CD4-positive, alpha-beta T cell treated with Interleukin-12 subunit alpha and Interleukin-12 subunit beta, for 1 hour (primary cell): ENCODE measurements at places on chromosomes 1 and 21.

DNA sequence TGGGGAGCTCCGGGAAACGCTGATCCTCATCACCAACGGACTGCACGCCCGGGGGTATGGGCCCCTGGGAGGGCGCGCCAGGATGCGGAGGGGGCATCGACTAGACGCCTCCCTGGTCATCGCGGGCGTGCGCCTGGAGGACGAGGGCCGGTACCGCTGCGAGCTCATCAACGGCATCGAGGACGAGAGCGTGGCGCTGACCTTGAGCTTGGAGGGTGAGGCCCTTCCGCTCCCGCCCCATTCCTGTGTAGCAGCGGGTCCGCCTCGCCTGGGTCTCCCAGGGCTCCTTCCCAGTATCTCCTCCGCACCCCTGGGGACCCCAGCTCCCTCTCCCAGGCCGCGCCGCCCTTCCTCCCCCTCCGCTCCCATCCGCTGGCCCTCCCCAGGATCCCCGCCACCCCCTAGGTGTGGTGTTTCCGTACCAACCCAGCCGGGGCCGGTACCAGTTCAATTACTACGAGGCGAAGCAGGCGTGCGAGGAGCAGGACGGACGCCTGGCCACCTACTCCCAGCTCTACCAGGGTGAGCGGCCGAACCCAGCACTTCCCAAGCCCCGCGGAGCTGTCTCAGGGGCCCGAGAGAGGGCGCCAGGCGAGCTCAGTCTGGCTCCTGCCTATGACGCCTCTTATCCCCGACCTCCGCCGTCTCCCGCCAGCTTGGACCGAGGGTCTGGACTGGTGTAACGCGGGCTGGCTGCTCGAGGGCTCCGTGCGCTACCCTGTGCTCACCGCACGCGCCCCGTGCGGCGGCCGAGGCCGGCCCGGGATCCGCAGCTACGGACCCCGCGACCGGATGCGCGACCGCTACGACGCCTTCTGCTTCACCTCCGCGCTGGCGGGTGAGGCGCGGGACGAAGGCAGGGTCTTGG, 5.0 kb downstream of the HAPLN2 start:
- peak; percentile 31 for DNase-seq

- no peak for DNase-seq
These were observed 31.2 kb downstream of the VANGL2 start for GRCh38 chr1:160431571-160431970.

- no peak for DNase-seq
These were observed 238.1 kb upstream of the VAMP3 start for GRCh38 chr1:7533006-7533405.

DNA sequence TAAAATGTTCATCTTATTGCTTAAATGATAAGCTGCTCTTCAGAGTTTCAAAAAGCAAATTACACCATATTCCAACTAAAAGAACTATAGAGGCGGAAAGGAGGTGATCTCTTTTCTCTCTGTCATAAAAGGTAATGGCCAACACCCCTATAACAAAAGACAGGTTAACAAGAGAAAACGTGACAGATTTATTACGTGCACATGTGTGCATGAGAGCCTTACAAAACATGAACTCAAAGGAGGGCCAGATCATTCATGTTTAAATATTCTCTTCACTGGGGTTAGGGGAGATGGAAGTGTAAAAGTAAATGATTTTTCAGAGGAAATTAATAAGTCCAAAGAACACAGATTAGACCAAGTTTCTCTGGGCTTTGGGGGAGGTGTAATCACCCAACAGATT, 26.5 kb upstream of the FMO2 start:
- no peak for DNase-seq

DNA sequence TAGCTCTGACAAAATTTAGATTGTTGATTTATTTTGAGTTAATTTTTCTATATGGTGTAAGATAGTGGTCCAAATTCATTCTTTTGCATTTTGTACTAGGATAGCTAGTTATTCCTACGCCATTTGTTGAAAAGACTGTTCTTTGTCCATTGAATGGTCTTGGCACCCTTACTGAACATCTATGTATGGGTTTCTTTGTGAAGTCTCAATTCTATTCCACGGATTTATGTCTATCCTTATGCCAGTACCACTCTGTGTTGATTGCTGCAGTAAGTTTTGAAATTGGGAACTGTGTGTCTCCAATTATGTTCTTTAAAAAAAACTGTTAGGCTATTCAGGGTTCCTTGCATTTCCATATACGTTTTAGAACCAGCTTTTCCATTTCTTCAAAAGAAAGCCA, 145.7 kb downstream of the ZNF644 start:
- DNase-seq = no peak

DNA sequence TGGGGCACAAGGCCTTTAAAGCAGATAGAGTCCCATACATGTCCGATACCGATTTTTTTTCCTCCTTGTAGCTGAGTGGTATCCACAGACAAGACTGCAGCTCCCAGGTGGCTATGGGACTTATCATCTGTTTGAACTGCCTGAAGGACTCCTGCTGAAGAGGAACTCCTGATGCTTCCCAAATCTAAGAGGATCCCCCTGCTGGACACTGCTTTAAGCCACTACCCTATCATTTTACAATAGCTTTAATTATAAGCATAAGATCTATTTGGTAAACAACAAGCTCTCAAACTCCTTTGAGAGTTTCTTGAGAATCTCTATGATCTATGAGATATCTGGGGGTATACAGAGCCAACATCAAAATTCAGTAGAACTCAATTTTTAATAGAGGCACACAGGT, 11.7 kb downstream of the NDC1 start:
- no peak for DNase-seq

GRCh38 chr1:21621761-21622436, 47.3 kb downstream of the RAP1GAP start:
- no peak for DNase-seq

GRCh38 chr1:160879056-160879455, 5.9 kb downstream of the ITLN1 start:
- peak; percentile 35 for DNase-seq

DNA sequence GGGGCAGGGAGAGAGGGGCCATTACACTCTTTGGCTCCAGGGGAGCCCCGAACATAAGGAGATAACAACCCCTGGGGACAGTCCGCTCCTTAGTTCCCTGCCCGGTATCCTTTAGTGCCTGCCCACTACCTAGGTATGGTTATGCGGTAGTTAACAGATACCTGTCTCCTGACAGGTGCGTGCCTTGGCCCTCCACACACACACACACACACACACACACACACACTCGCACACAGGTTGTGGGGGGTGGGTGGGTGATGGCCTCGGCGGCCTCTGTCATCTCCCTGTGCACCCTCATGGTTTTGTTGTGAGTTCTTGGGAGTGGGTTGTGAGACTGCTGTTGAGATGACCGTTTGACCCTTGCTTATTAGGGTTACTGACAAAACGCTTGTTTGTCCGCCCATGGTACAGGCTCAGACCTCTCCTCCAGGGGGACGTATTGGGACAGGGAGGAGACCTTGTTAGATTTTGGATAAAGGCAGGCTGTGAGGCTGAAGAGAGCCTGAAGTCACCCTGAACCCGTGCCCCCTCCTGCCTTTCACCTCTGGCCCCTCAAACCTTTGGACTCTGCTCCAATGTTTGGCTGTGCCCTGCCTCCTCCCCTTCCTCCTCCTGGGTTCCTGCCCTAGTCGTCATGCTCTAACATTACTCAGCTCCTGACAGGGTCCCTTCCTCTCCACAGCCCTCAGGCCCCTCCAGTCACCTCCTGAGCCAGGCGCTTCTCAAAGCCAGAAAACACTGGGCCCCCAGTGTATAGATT, 979 bp downstream of the RASSF5 start:
- DNase-seq = no peak

GRCh38 chr1:4531842-4532241, 122.6 kb upstream of the AJAP1 start:
- no peak for DNase-seq

GRCh38 chr1:181936269-181936668, 125.2 kb downstream of the ZNF648 start:
- no peak for DNase-seq

DNA sequence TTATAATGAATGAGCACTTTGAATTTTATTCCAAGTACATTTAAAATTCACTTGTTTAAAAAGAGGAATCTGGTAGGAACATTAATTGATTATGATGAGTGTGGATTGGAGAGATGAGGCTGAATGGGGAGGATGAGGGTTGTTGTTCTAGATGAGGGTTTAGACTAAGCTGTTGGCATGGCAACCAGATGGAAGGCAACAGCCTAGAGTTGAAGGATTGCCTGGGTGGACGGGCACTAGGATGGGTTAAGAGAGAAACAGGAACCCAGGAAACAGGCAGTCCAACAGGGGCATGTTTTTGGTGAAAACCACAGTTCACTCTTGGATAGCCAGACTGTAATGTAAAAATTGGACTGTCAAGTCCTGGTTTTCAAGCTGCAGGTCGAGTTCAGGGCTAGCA, 125.5 kb downstream of the CHRM3 start:
- no peak for DNase-seq

GRCh38 chr1:157399984-157400382, 152.3 kb downstream of the FCRL5 start:
- DNase-seq = no peak

GRCh38 chr1:68276448-68276847, 44.1 kb upstream of the WLS start:
- no peak for DNase-seq

- DNase-seq = no peak
These were observed 53.8 kb downstream of the PRDM2 start for GRCh38 chr1:13753636-13754402.

- no peak for DNase-seq
These were observed 503 bp upstream of the PIGM start for GRCh38 chr1:160032165-160032820.

DNA sequence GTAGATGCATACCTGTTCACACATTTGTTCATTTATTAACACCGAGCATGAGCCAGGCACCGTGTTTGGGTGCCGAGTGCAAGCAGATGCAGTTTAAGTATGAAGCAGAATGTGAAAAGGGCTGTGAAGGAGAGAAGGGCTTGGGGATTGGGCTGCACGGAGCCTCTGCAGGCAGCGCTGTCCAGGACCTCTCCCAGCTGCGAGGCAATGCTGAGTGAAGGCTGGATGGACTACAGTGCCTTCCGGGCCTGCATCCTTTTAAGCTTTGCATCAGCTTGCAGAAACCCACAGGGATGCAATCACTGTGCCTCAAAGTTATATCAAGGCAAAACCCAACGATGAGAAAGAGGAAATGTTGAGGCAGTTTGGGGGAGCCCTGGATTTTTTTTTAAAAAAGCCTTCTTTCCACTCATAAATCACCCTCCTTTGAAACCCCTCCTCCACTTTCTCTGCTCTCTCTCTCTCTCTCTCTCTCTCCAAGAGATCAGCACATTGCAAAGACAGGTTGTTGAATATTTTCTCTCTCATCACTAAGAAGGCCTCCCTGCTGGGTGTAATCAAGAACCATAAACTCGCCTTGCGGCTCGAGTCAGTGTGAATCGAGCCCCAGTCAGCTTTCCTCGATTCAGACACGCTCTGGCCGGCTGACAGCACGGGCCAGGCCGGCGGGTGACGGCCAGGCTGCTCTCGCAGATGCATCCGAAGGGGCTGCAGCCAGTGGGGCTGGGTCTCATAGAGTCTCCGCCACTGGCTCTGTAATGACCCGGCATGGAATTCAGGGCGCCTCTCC, 89.2 kb upstream of the POU3F1 start:
- no peak for DNase-seq

GRCh38 chr1:166692346-166692745, 146.9 kb upstream of the POGK start:
- DNase-seq = no peak

GRCh38 chr1:145706086-145706664, 993 bp downstream of the PDZK1 start:
- DNase-seq = no peak

DNA sequence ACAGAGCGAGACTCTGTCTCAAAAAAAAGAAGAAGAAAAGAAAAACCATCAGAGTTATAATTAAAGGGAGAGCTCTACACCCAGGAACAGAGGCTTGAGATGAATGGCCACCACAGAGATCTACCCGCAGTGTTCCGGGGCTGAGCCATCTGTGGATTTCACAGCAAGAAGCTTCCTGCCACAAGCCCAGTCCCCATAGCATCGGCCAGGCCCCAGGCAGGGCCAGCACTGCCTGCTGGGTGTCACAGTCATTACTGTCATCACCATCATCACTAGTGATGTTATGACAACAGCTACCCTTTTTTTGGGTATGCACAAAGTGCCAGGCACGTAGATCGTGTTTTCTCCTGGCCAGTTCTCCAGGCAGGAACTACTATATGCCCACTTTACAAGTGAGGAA, 111.6 kb upstream of the VAMP3 start:
- no peak for DNase-seq

- no peak for DNase-seq
These were observed 371.3 kb downstream of the PBX1 start for GRCh38 chr1:164930241-164930640.

DNA sequence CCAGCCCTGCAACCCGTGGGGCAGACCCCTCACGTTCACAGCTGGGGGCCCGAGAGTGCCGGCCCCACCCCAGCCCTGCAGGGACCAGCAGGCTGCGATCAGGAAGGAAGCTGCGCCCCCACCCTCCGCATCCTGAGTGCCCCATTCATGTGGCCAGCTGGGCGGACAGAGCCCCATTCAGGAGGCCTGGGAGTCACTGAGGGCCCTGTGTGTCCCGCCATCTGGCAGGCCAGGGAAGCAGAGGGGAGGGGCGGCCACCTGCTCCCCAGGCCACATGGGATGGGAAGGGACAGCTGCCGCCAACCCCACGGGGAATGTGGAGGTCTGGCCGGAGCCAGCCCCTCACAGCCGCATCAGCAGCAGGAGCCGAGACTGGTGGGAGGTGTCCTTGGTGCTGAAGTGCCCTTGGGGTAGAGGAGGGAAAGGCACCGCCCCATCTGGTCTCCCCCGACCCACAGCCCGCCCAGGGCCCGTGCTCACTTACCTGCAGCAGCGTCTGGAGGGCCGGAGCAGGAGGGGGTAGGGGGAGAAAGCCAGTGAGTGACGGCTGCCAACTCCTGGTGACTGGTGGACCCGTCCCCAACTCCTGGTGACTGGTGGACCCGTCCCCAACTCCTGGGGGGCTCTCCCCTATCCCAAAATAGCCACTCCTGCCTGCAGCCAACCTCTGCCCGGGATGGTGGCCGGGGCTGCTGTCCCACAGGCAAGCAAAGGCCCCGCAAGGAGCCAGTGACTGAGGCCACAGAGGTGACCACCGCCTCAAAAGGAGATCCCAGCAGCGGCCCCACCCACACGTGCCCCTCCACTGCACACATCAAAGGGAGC, 8.7 kb downstream of the ACAP3 start:
- DNase-seq = no peak

GRCh38 chr1:6989212-6990159, 204.2 kb downstream of the CAMTA1 start:
- DNase-seq = no peak

GRCh38 chr21:45562402-45562801, 20.2 kb upstream of the SLC19A1 start:
- no peak for DNase-seq

GRCh38 chr1:226046240-226046639, 16.3 kb upstream of the H3-3A start:
- DNase-seq = no peak

- DNase-seq = no peak
These were observed 446 bp upstream of the DEPDC1 start for GRCh38 chr1:68497358-68497698.
